ENCODE measurements at places on chromosomes 4 and X.
A peak's percentile ranks its signal among the peaks of the same experiment; 100 is the strongest.

- DNase-seq = no peak
Measured at GRCh38 chrX:148930206-148930729, 429.9 kb downstream of the AFF2 start.

DNA sequence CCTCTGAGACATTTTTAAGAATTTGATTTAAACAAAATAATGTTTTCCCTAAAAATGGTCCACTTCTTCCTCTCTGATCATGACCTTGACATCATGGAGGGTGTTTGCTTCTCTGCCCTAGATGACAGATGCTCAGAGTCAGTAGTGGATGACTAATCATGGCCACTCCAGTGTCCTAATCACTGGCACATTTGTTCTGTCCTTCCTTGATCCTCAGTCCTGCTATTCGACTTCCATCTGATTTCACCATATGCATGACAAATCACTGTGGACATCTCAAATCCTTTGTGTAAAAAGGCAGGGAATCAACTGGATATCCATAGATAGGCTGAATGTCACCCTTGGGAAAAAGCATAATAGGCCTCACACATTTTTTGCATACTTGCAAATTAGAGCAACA, 9.0 kb downstream of the CRMP1 start:
- DNase-seq = no peak

DNA sequence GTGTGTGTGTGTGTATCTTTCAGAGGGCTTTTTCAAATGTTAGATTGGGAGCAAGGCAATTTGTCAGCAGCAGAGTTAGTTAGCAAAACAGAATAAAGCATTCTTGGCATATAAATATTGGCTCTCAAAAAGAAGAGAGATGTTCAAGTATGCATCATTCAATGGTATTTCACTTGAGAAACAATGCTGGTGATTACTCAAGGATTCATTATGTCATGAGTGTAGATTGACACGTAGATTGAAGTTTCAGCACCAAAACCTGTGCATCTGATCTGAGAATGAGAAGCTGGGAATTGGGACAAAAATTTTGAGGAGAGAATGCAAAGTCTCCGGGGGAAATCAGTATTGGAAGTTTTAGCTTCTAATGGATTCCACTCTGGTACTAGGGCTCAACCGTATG, 241.4 kb downstream of the FRMPD4 start:
- DNase-seq = no peak

DNA sequence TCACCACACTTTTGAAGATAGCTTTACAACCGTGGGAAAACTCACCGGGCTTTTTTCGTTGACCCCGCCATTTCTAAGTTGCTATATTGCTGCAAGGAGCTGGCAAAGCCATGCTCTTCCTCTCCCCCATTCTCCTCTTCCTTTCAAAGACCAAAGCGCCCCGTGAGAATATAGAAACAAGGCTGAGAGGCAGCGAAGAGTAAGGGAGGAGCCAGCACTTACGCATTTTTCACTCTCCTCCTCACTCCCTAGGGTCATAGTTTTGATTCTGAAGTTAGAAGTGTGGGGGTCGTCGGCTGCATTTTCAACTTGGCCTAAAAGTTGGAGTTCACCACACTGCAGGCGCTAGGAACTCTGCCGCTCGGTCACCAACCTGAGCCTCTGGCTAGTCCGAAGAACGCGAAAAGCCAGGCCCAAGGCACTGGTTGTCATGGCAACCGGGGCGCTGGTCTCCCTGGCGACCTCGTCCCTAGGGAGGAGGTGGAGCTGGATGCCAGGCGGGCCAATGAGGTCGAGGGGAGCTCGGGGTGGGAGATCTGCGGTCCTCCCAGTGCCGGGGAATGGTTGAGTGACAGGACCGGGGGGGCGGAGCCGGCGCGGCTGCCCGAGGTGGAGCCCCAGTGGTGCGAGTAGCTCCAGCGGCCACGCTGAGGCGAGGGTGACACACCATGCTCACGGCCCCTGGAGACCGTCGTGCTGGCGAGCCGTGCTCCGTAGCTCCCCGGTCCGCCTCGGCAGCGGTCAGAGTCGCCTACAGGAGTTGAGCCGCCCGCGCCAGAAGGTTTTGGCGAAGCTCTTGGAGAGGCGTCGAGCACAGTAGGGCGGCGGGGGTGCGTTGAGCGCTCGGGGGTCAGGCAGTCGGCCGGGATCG, at the start of gene PTPN13:
PTPN13 (plus strand) TSS at position 628 of the 871 bp plus-strand sequence. CDS start 40,942 bp downstream, outside the sequence.
- DNase-seq = peak; percentile 96

GRCh38 chrX:27555514-27555913, 34.6 kb upstream of the DCAF8L2 start:
- no peak for DNase-seq

DNA sequence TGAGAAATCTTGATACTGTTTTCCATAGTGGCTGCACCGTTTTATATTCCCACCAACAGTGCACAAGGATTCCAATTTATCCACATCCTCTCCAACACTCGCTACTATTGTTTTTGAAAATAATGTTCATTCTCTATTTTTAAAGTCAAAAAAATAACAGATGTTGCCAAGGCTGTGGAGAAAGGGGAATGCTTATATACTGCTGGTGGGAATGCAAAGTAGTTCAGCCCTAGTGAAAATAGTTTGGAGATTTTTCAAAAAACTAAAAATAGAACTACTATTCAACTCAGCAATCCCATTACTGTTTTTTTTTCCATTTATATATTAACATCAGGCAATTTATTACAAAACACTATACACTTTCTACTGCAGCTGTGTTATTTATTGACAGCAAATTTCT, 208.7 kb downstream of the CBLL2 start:
- no peak for DNase-seq

DNA sequence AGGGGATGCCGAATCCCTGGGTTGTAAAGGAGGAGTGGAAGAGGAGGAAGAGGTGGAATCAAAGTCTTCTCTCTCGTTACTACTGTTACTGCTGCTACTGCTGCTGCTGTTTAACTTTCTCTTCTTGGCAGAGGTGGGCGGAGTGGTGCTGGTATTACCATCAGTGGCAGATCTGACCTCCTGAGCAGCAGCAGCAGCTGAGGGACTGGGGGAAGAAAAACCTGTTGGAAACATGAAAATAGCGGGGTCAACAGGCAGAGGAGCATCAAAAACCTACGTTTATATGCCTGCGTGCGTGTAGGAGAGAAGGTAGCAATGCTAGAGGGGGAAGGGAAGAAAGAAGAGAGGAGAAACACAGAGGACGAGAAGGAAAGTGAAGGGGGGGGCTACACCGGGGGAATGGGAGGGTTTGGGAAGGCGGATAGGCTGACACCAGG, 339 bp downstream of the CUL4B start:
- peak; percentile 0 for DNase-seq
